Right ventricle myocardium inferior (tissue), 1 donor: ENCODE measurements at places on chromosomes 2 and 18. TPM values are rescaled to one million over a fixed set of nuclear protein-coding genes. Genes with fewer than 3 reads are reported as not detected.
A peak's percentile ranks its signal among the peaks of the same experiment; 100 is the strongest.

GRCh38 chr2:129717560-129718130, 261.8 kb upstream of the RAB6C start:
- no peak for DNase-seq

- DNase-seq = no peak
Measured at GRCh38 chr2:121873864-121874263, 118.4 kb downstream of the TSN start.

- DNase-seq = no peak
Measured at GRCh38 chr2:232008907-232009638, 47.6 kb downstream of the DIS3L2 start.

Gene CAPN14
- total RNA-seq = 0.35 TPM

GRCh38 chr2:33632831-33633230, 33.7 kb upstream of the FAM98A start:
- no peak for DNase-seq

DNA sequence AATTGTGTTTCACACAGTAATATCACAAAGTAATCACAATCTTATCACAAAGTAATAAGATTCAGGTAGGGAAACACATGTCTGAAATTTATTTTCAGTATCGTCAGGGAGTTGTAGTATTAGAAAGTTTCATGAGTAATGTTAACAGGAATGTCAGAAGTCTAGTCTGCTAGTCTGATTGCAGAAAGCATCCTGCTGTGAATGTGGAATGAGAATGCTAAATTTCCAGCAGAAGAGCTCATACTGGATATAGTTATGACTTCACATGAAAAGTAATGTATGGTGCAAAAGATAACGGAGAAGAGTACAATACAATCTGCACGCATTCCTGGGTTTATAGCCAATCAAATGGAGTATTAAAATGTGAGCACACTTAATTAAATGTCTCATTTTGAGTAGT, 494.7 kb upstream of the SETBP1 start:
- no peak for DNase-seq

Gene DRC1
- total RNA-seq = 0.30 TPM

- no peak for DNase-seq
Measured at GRCh38 chr2:176614049-176614448, 344.8 kb downstream of the MTX2 start.

Gene MAP2
- 4.1 TPM for total RNA-seq

- no peak for DNase-seq
Measured at GRCh38 chr2:140392824-140393223, 1612.6 kb upstream of the NXPH2 start.

DNA sequence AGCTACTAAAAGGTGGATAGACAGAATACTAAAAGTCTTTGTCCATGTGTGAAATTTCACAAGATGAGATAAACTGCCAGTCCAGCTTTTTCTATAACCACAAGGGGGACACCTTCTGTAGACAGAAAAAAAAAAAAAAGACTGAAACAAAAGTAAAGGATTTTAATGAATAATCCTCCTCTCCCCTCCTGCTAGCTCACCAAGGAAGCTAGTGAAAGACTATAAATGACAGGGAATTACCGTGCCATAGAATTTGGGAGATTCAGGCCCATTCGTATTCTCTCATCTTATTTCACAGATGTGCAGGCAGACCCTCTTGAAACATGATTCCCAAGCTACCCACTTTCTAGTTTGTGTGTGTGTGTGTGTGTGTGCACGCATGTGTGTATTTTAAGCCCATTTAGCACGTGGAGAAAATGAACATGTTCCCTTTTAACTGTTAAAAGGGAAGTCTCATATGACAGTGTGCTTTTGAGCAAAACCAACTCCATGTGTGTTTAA, 36.3 kb upstream of the SLC8A1 start:
- DNase-seq = no peak

Gene NT5DC4
- total RNA-seq = not detected

DNA sequence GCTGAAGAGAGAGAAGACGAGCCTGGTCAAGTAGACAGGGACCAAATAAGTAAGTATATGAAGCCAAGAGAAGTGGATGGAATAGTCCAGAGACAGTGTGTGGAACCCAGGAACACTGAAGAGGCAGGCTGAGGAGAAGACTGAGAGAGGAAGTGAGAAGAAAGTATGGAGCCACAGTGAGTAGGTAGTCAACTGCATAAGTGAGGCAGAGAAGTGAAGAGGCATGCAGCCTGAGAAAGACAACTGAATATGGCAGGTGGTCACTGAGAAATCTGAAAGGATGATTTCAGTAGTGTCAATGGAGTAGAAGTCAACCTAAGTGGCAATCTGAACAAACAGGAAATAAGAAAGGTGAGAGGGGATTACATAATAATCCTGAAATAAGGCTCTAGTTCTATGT, 55.4 kb downstream of the CWC22 start:
- DNase-seq = no peak

Gene GPR39
- total RNA-seq = not detected

- peak; percentile 76 for DNase-seq
Measured at GRCh38 chr18:7568426-7568825, 1.3 kb downstream of the PTPRM start.

DNA sequence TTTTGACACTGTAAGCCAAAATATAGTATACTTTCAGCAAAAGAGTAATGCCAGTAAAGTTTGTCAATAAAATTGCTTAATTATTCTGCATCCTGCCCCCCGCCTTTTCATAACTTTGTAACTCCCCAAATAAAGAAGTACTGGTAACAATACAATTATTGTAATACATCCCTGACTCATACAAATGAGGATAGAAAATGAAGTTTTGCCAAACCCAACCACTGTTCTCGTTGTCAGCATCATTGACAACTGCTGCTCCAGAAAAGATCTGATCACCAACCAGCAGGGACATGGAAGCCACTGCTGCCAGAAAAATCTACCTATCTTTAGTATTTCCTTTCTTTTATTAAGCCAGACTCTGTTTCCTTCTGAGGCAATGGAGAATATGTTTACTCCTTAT, 27.1 kb downstream of the SCN3A start:
- no peak for DNase-seq

- no peak for DNase-seq
Measured at GRCh38 chr2:942775-943460, 7.7 kb upstream of the SNTG2 start.
